Stimulated activated CD4-positive, alpha-beta T cell treated with anti-CD3 and anti-CD28 coated beads, Interleukin-15, amount 100 ng/mL, for 24 hours (primary cell): ENCODE measurements at places on chromosomes 4 and X.

DNA sequence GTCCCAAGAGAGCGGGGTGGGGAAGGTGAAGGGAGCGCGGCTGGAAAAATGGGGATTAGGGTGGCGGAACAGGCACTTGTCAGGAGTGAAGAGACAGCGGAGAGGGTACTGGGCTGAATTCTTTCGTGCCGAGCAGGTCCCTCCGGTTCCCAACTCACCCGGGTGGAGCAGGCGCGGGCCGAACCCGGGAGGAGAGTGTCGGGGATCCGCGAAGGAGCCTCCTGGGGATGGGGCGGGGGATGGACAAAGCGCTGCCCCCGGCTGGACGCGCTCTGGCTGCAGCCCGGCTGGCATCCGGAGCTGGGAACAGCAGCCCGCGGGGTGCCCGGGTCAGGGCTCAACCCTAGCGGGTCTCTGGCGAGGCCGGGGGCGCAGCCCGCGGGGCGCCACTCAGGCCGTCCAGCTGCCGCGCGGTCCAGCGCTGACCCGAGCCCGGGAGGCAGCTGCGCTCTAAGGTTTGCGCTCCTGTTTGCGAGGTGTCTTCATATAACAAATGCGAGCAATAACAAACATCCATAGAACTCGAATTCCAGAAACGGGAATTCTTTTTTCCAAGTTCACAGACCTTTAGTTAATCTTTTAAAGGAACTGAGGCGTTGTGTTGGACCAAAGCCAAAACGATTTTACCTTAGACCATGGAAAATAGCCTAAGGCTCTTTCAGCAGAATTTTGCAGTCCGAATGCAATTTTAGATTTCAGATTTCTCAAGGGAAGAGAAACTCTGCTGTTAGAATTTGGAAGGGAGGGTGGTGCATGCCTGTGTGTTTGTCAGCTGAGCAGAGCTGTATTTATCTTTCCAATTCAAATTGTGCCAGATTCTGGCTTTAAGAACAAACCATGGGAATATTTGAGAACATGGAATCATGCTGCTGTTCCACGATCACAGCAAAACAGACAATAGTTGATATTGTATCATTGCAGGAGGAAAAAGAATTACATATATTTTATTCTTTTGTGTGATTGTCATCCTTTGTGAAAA, 744 bp downstream of the NPY5R start:
- DNase-seq: no peak

GRCh38 chr4:7854216-7854615, 85.4 kb downstream of the AFAP1 start:
- DNase-seq: no peak

DNA sequence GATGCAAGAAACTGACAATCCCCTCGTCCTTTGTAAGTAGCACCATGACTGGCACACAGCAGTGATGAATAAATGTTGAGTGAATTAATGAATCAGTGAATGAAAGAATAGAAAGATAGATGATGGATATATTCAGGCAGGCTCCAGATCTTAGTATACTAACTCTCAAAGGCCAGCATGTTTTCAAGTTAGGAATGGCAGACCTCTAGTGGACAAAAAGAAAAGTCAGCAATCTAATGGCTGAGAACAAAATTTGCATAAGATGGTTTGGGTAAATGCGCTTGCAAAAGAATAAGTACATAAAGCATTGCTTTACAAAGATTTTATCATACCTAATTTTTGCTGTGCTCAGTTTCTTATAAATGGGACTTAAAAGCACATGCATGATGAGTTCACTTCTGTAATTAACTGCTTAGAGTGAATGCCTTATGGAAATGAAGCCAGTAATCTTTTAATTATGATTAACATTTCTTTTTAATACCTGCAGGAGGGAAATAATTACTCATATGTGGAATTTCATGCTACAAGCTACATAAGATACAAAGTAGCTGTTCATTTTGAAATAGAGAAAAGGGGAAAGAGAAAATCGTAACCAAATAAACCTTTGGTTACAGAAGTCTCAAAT, 126.9 kb upstream of the GPRIN3 start:
- no peak for DNase-seq

- DNase-seq: no peak
Observed at GRCh38 chrX:41621222-41621723, 67.5 kb upstream of the GPR34 start.

- no peak for DNase-seq
Observed at GRCh38 chrX:51922561-51922960, 29.1 kb downstream of the MAGED1 start.

GRCh38 chr4:113232194-113232593, 182.7 kb downstream of the ANK2 start:
- no peak for DNase-seq

DNA sequence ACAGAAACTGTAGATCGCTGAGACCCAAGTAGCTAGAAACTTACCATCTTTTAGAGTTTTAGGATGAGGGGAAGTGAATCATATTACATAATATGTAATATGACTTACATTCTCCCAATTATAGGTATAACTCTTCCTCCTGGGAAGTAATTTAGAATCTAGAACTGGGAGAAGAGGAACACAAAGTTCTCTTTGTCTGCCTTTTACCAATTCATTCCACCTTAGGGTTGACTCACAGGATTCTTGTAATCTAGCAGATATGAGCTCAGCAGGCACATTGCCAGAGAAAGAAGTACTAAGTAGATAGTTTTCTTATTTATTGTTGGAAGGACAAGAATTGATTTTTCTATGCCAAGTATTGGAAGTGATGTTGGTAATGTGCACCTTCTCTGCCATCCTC, 58.0 kb upstream of the CCSER1 start:
- DNase-seq: no peak

DNA sequence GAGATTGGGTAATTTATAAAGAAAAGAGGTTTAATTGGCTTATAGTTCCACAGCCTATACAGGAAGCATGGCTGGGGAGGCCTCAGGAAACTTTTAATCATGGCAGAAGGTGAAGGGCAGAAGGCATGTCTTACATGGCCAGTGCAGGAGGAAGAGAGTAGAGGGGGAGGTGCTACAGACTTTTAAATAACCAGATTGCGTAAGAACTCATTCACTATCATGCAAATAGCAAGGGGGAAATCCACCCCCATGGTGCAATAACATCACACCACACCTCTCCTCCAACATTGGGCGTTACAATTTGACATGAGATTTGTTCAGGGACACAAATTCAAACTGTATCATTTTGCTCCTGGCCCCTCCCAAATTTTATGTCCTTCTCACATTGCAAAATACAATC, 353.8 kb upstream of the PABPC5 start:
- DNase-seq: no peak

DNA sequence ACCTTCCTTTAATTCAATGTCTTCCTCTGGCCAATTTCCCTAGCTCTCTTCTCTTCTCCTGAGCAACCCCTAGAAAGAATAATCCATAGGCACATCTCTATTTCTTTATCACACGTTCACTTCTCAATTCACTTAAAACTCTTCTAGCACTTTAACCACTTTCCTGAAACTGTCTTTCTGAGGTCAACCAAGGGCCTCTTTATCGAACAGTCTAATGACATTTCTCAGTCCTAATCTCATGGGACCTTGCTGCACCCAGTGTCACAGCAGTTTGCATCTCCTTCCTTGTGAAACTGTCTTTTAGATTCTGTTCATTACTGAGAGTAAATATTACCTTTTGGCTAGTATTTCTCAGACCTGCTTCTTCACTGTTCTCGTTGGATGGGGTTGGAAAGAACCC, 285.3 kb upstream of the RASGEF1B start:
- no peak for DNase-seq

GRCh38 chr4:5157791-5158770, 106.8 kb downstream of the STK32B start:
- no peak for DNase-seq

- no peak for DNase-seq
Observed at GRCh38 chr4:153166716-153167501, 37.3 kb upstream of the TRIM2 start.

GRCh38 chr4:56050625-56051024, 101.9 kb downstream of the CEP135 start:
- DNase-seq: no peak

DNA sequence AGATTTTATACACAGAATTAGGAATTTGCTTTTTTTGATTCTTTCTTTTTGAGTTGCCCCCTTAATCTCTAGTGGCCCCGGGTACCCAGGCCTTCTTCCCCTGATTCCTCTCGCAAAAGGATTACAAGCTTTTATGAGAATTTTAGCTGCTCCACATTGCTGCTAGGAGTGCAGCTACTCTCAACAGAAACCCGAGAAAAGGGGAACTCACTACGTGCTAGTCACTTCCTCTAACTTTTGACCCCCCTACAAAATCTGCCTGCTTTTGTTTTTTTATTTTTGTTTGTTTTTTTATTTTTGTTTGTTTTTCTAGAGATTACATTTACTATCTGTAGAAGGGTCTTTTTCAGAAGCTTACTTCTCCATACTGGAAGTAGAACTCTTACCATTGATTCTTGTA, 64.1 kb downstream of the ZNF81 start:
- DNase-seq: no peak

GRCh38 chr4:123867910-123868587, 471.5 kb downstream of the SPRY1 start:
- no peak for DNase-seq
